GDM1 (cell line): ENCODE measurements at places on chromosomes 4 and X.

GRCh38 chr4:67250131-67250896, 295.0 kb downstream of the CENPC start:
- DNase-seq = no peak

DNA sequence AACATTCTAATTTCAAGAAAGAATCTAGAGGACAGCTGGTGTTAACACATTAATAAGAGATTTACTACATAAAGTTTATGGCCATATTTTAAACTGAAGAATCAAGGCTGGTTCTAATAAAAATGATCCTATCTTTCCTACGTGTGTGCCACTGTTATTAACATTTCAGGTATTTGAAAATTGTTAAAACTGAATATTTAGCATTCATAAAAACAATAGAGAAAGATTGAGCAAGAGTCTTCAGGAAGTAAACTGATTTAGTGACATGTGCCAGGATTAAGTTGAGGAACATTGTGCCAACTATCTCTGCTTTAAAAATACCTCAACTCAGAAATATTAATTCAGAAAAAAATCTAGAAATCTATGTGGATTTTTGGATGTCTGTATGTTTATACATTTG, 810.1 kb downstream of the FAT4 start:
- DNase-seq = no peak

- DNase-seq = no peak
Measured at GRCh38 chrX:73817393-73818199, 254.6 kb downstream of the CHIC1 start.

DNA sequence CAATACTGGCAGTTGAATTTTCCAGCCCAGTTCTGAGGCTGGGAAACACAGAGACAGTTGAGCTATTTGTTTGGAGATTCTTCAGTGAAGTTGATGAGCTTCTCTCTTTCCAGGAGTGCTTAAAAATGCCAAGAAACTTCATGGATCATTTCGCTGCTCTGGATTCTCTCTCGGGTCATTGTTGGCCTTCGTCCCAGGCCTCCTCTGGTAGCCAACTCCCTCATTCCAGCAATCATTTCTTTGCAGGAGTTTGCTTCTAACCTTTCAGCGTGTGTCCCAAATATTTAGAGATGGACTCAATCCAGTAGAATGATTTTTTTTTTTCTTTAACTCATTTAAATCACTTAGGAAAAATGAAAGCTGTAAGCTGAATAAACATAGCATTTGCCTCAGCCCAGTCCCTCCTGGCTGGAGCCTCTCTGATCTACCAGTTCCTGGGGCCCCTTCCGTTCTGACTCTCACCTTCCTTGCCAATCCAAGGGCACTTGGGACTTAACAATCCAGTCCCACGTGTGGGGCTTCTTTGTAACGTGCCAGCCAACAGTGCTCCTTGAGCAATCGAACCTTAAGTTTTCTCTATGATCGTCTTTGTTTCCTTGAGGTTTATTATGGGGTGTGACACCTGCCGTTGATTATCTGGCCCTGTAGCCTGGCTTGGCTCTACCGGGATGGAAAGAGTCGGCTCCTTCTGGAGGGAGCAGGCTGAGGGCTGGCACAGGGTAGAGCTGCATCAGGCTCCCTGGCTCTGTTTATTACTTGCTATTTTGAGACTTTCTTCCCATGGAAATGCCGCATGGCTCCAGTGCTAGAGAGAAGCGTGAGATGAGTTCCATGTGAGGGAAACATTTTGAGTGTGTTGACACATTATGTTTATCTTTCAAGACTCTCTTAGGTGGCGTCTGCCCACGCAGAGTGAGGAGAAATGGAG, 80.4 kb upstream of the GPC4 start:
- DNase-seq = no peak

DNA sequence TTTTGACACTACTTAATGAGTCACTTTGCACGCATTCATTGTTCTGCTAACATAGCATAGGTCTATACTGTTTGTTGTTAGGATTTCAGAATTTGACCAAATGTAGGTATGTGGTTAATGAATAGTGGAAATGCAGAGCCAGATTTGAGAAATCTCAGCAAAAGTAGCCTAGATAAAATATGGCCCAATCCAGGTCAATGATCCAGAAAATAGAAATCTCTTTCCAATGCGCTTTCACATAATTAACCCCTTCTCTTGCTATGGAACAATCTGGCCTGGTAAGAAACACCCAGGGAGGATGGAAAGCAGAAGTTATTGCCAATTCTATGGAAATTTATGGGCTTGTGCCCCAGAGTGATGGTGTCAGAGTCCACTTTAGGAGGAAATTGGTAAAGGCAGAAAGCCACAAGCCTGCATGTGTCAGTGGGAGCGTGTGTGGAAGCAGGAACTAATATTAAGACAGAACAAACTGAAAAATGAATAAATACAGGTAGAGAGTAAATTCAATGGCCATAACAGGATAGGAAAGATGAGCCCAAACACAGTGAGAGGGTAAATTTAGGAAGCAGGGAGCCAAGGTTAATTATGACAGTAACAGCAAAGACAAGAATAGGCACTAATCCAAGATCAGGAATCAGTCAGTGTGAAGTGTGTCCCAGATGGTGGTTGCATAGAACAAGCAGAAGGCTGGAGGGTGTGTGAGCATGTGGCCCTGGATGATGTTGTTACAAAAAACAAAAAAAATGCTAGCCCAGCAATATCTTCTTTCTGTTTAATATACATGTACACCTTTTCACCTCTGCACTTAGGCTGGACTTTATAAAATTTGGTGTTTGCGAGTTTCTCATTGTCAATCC, 102.9 kb downstream of the SYTL5 start:
- DNase-seq = no peak
